T1000 (cell line): ENCODE measurements at places on chromosomes 3 and 15.

DNA sequence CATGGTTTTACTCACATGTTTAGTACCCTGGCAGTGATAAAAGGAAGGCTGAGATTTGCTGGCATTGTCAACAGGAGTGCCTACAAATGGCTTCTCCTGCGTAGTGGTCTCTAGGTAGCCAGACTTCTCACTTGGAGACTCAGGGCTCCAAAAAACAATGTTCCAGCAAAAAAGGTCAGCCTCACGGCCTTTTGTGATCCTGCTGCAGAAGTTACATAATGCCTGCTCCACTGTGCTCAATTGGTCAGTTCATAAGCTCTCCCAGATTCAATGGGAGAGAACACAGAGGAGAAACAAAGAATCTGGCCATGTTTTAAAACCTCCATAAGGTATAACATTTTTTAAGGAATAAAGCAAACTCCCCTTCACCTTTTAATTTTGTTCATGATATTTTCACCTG lies 76.1 kb upstream of the CMSS1 start:
- no peak for DNase-seq

GRCh38 chr15:64502151-64502550 lies 41.8 kb downstream of the ZNF609 start:
- no peak for DNase-seq

DNA sequence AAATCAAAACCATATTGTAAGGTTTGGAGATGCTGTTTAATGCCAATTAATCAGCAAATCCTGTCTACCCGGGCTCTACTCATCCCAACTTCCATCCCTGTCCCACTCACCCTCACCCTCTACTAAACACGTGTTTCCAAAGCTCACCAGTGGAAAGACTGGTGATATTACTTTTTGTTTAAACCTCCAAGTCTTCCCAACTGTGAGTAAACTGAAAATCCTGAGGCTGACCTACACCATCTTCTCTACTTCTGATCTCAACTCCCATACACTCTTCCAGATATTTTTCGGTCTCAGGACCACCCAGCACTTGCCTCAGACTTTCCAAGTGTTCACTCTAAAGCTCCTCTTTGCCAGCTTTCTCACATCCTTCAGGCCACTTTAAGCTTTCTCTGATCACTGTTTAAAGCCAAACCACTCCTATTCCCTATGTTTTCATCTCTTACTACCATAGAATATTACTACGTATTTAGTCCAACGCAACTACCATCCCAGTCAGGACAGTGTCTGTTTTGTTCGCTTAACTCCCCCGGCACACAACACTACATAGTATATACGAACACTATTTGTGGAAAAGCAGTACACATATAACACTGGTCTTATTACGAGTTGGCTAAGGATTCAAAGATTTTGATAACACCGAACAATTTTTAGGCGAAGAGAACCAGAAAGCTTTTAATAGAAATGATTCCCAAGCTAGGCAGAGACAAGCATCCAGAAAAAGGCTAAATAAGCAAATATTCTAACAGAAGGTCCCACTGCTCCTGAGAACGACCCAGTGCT lies 684 bp downstream of the RPL4 start:
- DNase-seq = no peak

DNA sequence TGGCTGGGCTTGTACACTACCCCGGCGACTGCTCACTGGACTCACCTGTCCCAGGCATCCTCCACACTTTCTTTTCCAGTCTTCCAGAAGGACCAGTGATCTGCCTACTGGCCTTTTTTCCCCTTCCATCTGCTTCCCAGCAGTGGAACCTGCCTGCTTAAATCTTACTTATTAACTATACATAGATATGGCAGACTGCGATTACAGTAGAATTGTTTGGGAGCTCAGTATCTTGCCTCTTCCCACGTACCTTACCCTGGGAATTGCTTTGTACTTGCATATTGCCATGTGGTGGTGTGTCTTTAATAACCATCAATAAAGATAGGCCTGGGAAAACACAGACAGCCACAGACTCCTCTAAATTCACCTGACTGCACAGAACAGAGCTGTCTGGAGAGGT lies 11.8 kb upstream of the HES1 start:
- no peak for DNase-seq

DNA sequence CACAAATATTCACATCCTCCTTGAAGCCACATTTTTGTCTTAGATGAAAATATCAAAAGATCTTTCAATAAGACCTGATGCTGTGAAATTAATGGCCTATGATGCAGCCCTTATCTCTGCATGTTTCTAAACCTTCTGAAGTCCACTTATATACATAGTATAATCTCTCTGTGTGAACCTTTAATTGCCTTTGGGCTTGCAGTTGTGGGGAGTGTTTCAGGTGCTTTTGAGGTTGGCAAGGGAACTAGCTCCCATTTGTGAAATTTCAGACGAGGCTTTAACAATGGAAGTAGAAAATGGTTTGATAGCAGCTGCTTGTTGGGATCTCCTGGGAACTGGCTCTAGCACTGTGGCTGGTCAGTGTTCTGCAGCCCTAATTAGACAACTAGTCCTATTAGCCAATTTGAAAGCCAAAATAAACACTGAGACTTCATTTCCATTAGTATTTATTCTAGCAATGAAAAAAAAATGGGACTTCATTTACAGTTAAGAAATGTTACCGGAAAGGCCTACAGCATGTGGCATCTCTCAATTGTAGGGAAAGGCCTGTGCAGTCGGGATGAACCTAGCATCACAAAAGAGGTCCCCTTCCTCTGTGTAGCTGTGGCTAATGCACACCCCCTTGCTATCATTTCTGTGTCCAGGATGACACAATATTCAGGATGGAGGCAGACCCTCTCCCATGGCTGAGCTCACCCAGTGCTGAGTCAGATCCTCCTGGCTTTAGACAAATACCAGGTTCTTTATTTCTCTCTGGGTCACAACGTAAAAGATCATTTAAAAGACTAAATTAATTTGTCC lies 140.7 kb upstream of the TRIM42 start:
- DNase-seq = no peak
